ENCODE measurements at places on chromosomes 7 and 10.

- DNase-seq: no peak
These were observed 244.0 kb upstream of the ZWINT start for GRCh38 chr10:56605051-56605450.

- DNase-seq: no peak
These were observed 84.1 kb upstream of the ETV1 start for GRCh38 chr7:14073543-14073942.

DNA sequence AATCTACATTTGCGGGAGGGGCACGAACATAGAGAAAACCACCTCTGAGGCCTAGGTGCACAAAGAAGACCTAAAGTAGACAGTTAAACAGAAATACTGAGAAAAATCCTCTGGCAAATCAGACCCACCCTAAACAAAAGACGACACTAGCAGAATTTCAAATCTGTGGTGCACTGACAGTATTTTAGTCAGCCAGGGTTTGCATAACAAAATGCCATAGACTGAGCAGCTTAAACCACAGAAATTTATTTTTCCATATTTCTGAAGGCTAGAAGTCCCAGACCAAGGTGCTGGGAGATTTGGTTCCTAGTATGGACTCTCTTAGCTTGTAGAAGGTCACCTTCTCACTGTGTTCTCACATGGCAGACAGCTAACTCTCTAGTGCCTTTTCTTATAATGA is 26.3 kb downstream of the IPMK start:
- DNase-seq: no peak

GRCh38 chr7:18347170-18347569 is 148.4 kb upstream of the HDAC9 start:
- no peak for DNase-seq

GRCh38 chr7:31017721-31018120 is 34.4 kb upstream of the ADCYAP1R1 start:
- no peak for DNase-seq

GRCh38 chr7:140390466-140391190 is 7.7 kb downstream of the SLC37A3 start:
- no peak for DNase-seq

DNA sequence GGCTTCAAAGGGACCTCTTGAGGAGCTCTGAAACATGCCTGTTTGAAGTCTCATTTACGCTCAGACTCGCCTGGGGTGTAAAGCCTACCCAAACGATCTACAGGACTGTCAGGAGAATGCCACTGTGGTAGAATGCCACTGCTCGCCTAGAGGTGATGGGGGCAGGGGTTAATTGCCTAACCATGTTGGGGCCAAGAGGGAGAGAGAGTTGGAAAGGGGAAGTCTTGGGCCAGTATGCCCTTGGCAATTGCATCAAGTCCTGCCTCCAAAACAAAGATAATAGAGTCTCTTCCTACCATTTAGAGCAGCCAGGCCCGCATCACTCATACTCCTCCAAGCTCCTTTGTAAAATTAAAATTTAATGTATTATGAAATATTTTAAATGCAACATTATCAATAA is 25.2 kb downstream of the CDK1 start:
- DNase-seq: no peak

DNA sequence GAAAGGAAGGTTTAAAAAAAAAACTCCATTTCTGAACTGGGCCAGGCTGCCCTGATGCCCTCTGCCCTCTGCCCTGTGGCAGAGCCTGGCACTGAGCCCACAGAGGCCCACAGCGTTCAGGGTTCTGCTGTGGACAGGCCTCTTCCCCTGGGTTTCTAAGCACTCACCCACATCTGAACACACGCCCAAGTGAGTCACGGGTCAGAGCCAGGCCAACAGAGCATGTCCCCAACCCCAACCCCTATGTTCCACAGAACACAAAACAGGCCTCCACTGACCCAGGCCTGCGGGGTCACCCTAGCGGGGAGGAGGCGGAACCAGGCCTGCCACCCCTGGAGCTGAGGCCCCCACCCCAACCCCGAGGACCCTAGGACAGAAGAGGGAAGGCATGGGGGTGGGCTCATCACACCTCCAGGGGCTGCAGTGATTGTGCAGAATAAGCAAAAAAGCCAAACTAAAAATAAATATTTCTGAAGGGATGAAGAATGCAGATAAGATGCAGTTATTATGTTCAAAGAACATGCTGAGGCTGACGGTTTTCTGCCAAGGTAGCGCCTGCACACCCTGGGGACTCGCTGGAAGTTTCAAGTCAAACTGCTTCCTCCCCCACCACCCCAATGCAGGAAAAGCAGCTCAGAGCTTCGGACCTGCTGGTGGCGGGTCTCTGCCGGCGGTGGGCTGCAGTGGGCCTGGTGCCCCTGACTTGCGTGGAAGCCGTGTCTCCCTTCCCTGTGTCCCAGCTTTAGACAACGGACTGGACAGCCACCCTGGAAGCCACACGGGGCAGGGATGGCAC is 5.4 kb downstream of the WDR86 start:
- DNase-seq: no peak

All from NCI-H1105 (cell line).